PC-3 (cell line): ENCODE measurements at places on chromosomes 12 and 14. TPM values are rescaled to one million over a fixed set of nuclear protein-coding genes. Genes with fewer than 3 reads are reported as not detected.

Gene APOLD1
- 2.8 and 3.5 TPM in 2 replicates for total RNA-seq

Gene FLVCR2
- 1.8 and 3.9 TPM in 2 replicates for total RNA-seq

Gene P2RX2
- total RNA-seq: not detected in 2 replicates

Gene NELL2
- total RNA-seq: 0.80 TPM in 1 of 2 replicates, not detected in the other

Gene CFAP54
- total RNA-seq: 0.77 and 1.1 TPM in 2 replicates

Gene GPR65
- not detected in 2 replicates for total RNA-seq

Gene PDZRN4
- not detected in 2 replicates for total RNA-seq
